CD4-positive, alpha-beta T cell (primary cell): ENCODE measurements at places on chromosomes 5 and 9.

- peak; percentile 67 for DNase-seq
Measured at GRCh38 chr5:61162010-61162831, at the start of gene SMIM15. Gene SMIM15, minus strand, starts transcription at chr5:61162468. Its CDS starts 2,297 bp downstream, at chr5:61160171.

GRCh38 chr5:73822989-73823339 is 197.0 kb downstream of the ARHGEF28 start:
- DNase-seq = no peak

DNA sequence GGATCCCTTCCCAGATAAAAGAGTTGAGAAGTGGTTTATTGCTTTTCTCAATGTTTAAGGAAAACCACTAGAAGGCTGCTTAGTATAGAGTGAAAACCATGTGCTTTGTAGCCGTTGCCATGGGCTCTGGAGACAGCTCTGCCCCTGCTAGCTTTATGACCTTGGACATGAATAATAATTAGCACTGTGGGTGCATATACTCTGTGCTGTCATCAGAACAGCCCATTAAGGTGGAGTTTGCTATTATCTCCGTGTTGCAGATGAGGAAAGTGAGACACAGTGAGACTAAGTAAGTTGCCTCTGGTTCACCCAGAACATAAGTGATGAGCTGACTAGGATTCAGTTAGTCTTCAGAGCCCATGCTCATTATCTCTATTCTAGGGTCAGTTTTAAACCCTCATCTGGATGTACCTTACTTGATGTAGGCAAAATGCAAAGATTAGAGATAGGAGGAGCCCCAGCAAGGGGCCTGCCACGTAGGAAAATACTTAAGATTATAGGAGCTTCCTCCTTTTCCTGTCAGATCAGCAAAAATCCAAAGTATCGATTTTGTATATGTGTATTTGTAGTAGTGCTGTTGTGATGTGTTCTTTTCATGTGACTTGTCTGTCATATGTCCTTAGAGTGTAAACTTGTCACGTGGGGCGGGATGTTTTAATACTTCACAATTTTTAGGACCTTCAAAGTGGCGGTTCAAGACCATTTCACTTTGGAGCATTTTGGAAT is 102.5 kb downstream of the TLE4 start:
- no peak for DNase-seq

- DNase-seq = no peak
Measured at GRCh38 chr9:3348169-3348568, 177.6 kb downstream of the RFX3 start.

- peak; percentile 77 for DNase-seq
Measured at GRCh38 chr5:139765409-139766217, 30.0 kb upstream of the PSD2 start.

DNA sequence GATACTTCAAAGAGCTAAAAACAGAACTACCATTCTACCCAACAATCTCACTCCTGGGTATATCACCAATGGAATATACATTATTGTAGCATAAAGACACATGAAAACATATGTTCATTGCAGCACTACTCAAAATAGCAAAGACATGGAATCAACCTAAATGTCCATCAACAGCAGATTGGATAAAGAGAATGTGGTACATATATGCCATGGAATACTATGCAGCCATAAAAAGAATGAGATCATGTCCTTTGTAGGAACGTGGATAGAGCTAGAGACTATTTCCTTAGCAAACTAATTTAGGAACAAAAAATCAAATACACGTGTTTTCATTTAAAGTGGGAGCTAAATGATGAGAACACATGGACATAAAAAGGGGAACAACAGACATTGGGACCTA is 247.9 kb upstream of the VLDLR start:
- DNase-seq = no peak

DNA sequence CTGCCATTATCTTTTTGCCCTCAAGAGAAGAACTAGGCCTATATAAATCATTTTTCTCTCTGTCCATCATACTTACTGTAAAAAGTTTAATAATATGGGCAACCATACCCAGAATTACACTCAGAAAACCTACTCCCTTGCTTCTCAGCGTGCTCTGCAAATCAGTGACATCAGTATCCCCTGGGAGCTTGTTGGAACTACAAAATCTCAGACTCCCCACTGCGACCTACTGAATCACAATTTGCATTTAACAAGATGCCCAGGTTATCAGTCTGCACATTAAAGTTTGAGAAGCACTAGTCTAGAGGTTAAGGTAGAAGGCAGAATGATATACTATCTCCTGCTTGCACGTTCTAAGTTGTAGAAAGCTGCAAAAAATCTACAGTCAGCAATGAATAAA is 127.2 kb downstream of the MLLT3 start:
- no peak for DNase-seq

DNA sequence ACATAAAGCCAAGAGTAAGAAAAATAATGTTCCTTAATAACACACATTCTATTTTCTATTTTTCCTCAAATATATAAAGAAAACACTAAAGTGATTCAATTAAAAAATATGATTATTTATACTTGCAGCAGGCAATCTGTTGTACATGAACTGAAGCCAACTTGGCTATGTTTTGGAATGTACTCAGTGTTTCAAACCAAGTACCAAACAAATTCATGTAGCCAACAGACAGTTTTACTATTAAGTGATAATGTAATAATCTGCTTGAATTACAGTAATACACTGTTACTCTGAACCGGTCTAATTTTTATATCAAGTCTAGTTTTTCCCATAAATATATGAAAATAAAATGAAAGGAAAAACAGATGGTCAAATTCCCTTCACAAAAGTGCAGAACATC is 58.0 kb downstream of the CEP120 start:
- no peak for DNase-seq

DNA sequence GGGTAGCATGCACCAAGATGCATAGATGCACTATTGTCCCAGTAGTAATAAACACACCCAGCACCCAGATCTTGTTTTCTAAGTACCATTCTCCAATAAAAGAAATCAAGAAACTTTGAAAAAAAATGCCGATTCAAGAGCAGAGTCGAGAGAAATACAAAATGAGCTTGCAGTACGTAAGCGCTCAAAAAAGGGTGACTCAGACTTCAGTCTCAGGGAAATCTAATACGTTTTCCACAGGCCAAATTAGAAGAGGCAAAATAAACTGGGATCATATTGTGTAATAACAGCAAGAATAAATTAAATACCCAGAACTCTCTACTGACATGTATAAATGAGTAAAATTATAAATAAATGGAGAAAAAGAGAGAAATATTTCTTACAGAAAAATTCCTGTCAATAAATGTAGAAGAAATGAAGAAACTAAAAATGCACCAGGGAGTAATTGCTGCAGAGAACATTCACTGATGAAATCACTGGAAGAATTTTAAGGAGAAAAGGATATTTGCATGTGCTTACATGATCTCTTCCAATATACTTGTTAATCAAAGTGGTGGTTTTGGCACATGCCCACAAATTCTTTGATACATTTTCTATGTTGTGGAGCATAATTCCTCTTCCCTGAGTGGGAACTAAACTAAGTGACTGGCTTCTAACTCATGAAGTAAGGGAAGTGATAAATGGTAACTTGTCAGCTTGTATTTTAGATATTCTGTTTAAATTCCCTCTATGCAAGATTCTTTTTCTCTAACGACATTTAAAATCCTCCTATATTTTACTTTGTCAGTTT is 567.6 kb upstream of the ADAMTS16 start:
- no peak for DNase-seq

DNA sequence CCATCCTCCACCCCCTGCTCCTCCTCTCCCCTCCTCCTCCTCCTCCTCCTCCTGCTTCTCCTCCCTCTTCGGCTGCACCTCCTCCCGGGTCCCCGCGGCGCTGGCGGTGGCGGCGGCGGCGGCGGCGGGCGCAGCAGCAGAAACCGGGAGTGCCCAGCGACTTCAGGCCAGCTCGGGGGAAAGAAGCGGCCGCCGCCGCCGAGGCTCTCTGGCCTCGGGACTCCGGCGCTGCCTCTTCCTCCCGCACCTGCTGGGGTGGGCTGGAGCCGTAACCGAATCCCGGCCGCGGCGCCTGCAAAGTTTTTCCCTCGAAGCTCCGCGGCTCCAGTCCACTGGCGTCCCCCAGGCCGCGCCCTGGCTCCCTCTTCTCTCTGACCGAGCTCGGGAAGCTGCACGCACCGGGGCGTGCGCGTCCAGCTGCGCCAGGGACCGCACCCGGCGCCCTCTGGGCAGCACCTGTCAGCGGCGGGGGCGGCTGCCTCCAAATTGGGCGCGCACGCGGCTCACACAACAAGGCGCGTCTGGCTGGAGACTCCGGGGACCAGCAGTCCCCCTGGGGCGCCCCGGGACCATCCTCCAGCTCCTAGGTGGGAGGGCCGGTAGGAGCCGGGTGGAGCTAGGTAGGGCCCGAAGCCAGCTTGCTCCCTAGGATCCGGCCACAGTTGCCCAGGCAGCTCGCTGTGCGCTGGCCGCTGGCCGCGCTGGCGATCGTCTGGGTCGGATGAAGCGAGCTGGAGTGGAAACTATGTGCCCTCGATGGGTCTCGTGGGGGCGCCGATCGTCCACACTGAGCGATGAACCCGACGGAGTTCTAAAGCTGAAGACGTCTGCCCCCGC is at the start of gene MCTP1:
Gene MCTP1 (minus strand): TSS at position 523 of the 837 bp plus-strand sequence.
- no peak for DNase-seq

GRCh38 chr9:134970719-134971118 is 53.0 kb upstream of the FCN1 start:
- no peak for DNase-seq

DNA sequence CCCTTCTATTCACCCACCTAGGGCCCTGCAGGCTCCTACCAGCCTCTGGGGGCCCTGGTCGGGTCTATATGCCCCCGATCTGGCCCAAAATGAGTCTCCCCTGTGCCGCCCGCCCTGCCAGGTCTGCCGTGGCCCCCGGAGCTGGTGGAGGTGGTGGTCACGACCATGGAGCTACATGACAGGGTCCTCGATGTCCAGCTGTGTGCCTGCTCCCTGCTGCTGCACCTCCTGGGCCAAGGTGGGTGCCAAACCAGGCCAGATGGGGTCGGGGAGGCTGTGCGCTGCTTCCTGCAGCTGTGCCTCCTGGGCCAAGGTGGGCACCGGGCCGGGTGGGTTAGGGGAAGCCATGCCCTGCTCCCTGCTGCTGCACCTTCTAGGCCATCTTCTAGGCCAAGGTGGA is 17.5 kb downstream of the REXO4 start:
- no peak for DNase-seq

- DNase-seq = no peak
Measured at GRCh38 chr5:33310451-33310850, 130.3 kb upstream of the TARS1 start.

GRCh38 chr5:58437661-58438060 is 22.2 kb downstream of the PLK2 start:
- DNase-seq = no peak

- DNase-seq = no peak
Measured at GRCh38 chr5:12095808-12096281, 191.6 kb upstream of the CTNND2 start.

DNA sequence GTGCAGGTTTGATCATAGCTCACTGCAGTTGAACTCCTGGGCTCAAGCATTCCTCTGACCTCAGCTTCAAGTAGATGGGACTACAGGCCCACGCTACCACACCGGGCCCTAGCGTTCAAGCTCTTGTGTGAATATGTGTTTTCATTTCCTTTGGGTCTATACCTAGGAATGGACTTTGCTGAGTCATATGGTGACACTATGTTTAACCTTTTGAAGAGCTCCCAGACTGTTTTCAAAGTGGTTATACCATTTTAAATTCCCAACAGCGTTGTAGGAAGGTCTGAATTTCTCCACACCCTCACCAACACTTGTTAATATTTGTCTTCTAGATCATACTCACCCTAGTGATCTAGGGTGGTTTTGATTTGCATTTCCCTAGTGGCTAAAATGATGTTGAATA is 33.5 kb downstream of the FAF2 start:
- DNase-seq = no peak
